Endodermal cell (in vitro differentiated cells): ENCODE measurements at places on chromosomes 12 and 14. TPM values are rescaled to one million over a fixed set of nuclear protein-coding genes. Genes with fewer than 3 reads are reported as not detected.

DNA sequence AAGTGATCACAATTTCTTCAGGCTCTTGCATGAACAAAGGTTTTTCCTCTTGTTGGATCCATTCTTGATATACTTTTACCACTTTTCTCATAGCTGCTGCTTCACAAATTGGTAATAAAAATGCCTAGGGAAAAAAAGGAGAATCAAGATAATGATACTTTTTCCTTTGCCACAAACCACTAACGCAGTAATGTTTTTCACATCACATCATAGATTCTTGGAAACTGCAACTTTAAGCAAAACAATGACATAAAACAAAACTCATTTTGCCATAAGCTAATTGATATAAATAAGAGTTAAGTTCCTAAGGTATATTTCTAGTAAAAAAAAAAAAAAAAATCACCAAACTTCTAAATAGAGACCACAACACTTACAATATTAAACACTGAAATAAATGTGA lies 66.7 kb downstream of the RALGAPA1 start:
- no peak for DNase-seq
- H3K36me3 ChIP-seq: peaks cover 12% of the 10 kb centered on the region
- H3K27ac ChIP-seq: no peak overlapping the region

- no peaks in the 10 kb centered on the region for H3K27me3 ChIP-seq
- no peak overlapping the region for H3K4me3 ChIP-seq
- peak; percentile 62 for DNase-seq
- H3K36me3 ChIP-seq: no peaks in the 10 kb centered on the region
Observed at GRCh38 chr14:53792909-53793308, 163.7 kb downstream of the BMP4 start.

GRCh38 chr12:105357162-105357691 lies 26.7 kb downstream of the C12orf75 start:
- H3K27ac ChIP-seq: no peak overlapping the region
- no peak overlapping the region for H3K4me3 ChIP-seq
- DNase-seq: no peak
- no peaks in the 10 kb centered on the region for H3K27me3 ChIP-seq
- peaks cover 12% of the 10 kb centered on the region for H3K4me1 ChIP-seq
- H3K36me3 ChIP-seq: no peaks in the 10 kb centered on the region

GRCh38 chr12:131513606-131514005 lies 197.3 kb upstream of the SFSWAP start:
- no peak overlapping the region for H3K27ac ChIP-seq
- no peak for DNase-seq
- no peaks in the 10 kb centered on the region for H3K27me3 ChIP-seq
- H3K4me1 ChIP-seq: no peaks in the 10 kb centered on the region

GRCh38 chr12:70365398-70365647 lies 767 bp upstream of the KCNMB4 start:
- H3K27ac ChIP-seq: no peak overlapping the region
- peak; percentile 85 for DNase-seq
- H3K4me1 ChIP-seq: no peaks in the 10 kb centered on the region
- H3K4me3 ChIP-seq: peak overlapping the region; percentile 87
- H3K27me3 ChIP-seq: peaks cover 6% of the 10 kb centered on the region

DNA sequence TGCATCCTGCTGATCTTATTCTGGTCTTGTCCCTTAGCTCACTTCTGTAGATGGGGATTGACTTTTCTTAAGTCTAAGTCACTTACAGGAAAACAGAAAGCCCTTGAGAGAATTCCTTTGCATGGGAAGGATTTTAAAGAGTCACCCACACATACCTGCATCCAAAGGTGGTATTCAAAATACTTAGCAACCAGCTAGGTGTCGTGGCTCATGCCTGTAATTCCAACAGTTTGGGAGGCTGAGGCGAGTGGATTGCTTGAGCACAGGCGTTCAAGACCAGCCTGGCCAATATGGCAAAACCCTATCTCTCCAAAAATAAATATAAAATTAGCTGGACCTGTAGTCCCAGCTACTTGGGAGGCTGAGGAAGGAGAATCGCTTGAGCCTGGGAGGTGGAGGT lies 14.2 kb downstream of the FGF6 start:
- H3K36me3 ChIP-seq: no peaks in the 10 kb centered on the region
- H3K27me3 ChIP-seq: peaks cover 55% of the 10 kb centered on the region
- no peak overlapping the region for H3K4me3 ChIP-seq
- no peaks in the 10 kb centered on the region for H3K4me1 ChIP-seq
- peak; percentile 54 for DNase-seq
- no peak overlapping the region for H3K27ac ChIP-seq

DNA sequence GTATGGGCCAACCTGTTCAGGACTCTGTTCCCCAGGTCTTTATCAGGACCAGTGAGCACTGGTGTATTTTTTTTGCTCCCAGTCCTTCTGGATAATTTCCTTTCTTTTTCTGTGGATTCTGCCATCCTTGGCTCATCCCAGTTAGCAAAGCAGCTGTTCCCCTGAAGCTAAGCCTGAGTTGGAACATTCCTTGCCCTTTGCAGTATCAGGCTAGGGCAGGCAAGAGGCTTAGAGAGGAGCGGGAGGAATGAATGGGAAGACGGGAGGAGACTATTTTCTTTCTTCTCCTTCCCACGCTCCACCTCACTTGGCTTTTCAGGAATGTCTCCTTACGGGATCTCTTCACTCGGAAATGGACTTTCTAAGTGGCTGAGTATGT lies 29.2 kb downstream of the ERG28 start:
- no peaks in the 10 kb centered on the region for H3K27me3 ChIP-seq
- H3K4me1 ChIP-seq: peaks cover 2% of the 10 kb centered on the region
- H3K27ac ChIP-seq: no peak overlapping the region

DNA sequence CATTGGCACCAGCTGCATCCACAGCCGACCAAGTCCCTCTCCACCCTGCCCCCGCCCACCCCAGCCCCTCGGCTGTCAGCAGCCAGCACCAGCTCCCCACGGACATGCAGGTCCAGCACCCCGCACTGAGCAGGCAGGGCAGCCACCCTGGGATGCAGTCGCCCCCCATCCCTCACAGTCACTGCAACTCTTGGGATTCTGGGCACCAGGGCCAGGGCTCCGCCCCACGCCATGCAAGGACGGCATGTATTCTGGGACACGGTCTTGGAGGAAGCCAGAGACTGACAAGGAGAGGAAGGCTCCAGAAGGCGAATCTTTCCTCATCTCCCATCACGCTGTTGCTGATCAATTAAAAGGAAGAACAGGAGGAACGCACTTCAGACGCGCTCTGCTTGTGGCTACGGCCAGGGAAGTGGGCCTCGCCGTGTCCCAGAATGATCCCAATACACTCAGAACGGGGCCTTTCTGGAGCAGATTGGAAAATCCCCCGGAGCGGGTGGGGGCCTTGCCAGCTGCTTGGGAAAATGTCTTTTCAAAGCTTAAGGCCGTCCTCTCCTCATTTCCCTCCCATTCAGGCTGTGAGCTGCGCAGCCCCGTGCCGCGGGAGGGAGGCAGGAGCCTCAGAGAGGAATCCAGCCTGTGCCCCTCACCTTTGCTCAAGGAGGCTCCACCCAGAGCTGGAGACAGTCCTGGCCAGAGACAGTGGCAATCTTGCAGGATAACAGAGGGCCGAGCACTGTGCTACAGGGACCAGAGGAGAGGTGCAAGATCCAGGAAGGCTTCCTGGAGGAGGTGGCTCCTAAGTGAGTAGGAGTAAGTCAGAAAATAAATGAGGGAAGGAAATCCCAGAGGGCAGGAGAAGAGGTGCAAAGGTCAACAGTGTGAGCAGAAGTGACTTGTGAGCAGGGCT lies 54.1 kb upstream of the DIO3 start:
- peak; percentile 37 for DNase-seq
- no peaks in the 10 kb centered on the region for H3K36me3 ChIP-seq
- H3K4me3 ChIP-seq: no peak overlapping the region

- H3K27me3 ChIP-seq: no peaks in the 10 kb centered on the region
- H3K27ac ChIP-seq: no peak overlapping the region
- no peaks in the 10 kb centered on the region for H3K4me1 ChIP-seq
- no peak for DNase-seq
- no peaks in the 10 kb centered on the region for H3K36me3 ChIP-seq
- H3K4me3 ChIP-seq: no peak overlapping the region
Observed at GRCh38 chr14:90140956-90141316, 79.1 kb downstream of the KCNK13 start.

DNA sequence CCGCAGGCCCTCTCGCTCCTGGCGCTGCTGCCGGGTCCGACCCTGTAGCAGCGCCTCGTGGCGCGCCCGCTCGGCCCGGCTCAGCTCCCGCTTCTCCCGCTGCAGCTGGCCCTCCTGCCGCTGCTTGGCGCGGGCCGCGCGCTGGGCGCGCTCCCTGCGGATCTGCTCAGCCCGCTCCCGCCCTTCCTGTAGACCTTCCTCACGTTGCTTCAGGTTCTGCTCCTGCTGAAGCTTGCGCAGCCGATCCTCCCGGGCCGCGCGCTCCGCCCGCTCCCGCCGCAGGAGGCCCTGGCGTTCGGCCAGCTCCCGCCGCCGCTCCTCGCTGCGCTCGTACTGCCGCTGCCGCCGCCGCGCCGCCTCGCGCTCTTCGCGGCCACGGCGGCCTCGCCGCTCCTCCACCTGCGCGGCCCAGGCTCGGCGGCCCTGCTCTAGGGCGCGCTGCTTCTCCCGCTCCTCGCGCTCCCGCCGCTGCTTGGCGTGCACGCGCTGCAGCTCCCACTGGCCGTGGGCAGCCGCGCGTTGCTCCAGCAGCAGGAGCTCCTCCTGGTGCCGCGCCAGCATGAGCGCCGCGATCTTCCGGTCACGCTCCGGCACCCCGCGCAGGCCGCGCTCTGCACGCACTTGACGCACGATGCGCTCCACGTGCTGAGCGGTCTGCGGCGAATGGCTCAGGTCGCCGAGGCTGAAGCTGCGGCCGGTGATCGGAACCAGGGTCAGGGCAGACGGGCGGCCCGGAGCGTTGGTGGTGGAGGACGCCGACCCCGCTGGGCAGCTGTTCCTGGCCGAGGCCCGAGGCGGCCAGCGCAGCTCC lies 2.4 kb downstream of the CCDC177 start:
- H3K27ac ChIP-seq: no peak overlapping the region
- peaks cover 7% of the 10 kb centered on the region for H3K4me1 ChIP-seq
- peak; percentile 87 for DNase-seq
- H3K27me3 ChIP-seq: peaks cover 22% of the 10 kb centered on the region

GRCh38 chr12:59600171-59600570 lies 4.3 kb downstream of the SLC16A7 start:
- no peak for DNase-seq
- H3K27me3 ChIP-seq: peaks cover 28% of the 10 kb centered on the region
- no peaks in the 10 kb centered on the region for H3K4me1 ChIP-seq

GRCh38 chr12:48781750-48782456 lies 7.0 kb downstream of the ADCY6 start:
- H3K4me3 ChIP-seq: no peak overlapping the region
- no peaks in the 10 kb centered on the region for H3K27me3 ChIP-seq
- H3K27ac ChIP-seq: no peak overlapping the region
- peaks cover 5% of the 10 kb centered on the region for H3K36me3 ChIP-seq
- DNase-seq: no peak
- H3K4me1 ChIP-seq: no peaks in the 10 kb centered on the region

DNA sequence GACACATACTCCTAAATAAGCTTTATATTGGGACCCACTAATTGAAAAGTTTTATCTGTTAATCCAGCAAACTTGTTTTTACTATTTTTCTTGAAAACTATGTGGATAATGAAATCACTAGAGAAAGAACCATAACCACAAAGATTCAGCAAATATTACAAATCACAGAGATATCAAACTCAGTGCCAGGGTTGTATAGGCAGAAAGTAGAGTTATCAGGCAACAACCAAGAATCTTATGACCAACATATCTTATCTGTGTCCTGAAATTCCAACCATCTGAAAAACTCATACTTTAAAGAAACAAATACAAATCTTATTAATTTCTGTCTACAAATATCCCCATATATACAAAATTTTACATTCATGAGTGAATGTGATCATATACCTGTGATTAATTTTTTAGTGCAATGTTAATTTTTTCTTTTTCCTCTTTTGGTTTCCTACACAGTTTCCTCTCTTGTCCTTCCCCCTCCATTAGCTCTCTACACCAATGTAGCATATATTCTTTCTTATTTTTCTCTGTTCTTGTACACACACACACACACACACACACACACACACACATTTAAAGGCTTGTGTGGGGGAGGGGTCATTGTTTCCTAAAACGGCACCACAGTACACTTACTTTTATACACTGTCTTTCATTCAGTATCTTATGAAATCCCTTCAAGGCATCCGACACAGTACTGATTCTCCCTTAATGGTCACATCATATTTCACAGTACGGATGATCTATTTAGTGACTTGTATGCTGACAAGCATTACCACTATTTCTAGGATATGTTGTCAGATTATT lies 18.6 kb downstream of the AMN1 start:
- H3K4me1 ChIP-seq: no peaks in the 10 kb centered on the region
- no peak overlapping the region for H3K27ac ChIP-seq
- no peak overlapping the region for H3K4me3 ChIP-seq

- no peak overlapping the region for H3K4me3 ChIP-seq
- DNase-seq: no peak
- no peaks in the 10 kb centered on the region for H3K36me3 ChIP-seq
- no peaks in the 10 kb centered on the region for H3K4me1 ChIP-seq
- H3K27ac ChIP-seq: no peak overlapping the region
Observed at GRCh38 chr14:62916551-62916950, 128.7 kb downstream of the KCNH5 start.

DNA sequence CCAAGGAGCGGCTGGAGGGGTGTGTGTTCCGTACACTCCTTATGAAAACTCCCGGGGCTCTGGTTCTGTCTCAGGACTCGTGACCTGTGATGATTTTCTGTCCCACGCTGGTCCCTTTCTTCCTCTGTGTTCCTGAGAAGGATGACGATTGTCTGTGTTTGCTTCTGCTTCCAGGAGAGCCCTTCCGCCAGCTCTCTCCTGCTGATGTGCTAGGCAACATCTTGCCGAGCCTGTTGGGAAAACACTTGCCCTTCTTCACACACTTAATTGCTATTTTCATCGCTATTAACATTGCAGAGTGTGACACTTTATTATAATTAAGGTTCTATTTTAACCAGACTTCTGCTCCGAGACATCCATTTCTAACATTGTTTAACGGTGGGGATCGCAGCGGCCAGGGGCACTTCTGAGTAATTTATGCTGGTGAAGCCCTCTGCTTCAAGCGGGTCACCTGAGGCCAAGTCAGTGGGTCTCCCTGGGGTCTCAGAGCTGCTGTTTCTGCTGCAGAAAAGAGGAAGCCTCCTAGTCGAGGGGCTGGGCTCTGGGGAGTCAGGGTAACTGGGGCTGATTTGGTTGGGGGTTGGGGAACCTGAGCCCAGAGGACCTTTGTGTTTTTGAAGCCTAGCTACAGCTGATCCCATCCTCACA lies 88.6 kb downstream of the PRMT8 start:
- peak overlapping the region; percentile 90 for H3K27ac ChIP-seq
- no peaks in the 10 kb centered on the region for H3K27me3 ChIP-seq

The TMEM179 gene
- 11.9 and 15.7 TPM in 2 replicates for total RNA-seq

The CIROP gene
- total RNA-seq: 1.4 and 1.6 TPM in 2 replicates

The TDRD9 gene
- total RNA-seq: not detected in 2 replicates

The LHX5 gene
- total RNA-seq: 0.18 to 0.73 TPM (median 0.29 TPM) in 3 replicates

The GDF3 gene
- 0.72 to 4.3 TPM (median 1.3 TPM) in 3 replicates for total RNA-seq

The C12orf54 gene
- total RNA-seq: not detected in 2 replicates

The TMEM117 gene
- total RNA-seq: 0.82 to 2.4 TPM (median 1.4 TPM) in 3 replicates

The PPFIA2 gene
- not detected in 3 replicates for total RNA-seq

The ZNF268 gene
- 39.5 and 43.1 TPM in 2 replicates for total RNA-seq

The TTC9 gene
- total RNA-seq: 9.6 to 12.6 TPM (median 11.6 TPM) in 3 replicates
